GM23248 (cell line): ENCODE measurements at places on chromosomes 2 and 18.

DNA sequence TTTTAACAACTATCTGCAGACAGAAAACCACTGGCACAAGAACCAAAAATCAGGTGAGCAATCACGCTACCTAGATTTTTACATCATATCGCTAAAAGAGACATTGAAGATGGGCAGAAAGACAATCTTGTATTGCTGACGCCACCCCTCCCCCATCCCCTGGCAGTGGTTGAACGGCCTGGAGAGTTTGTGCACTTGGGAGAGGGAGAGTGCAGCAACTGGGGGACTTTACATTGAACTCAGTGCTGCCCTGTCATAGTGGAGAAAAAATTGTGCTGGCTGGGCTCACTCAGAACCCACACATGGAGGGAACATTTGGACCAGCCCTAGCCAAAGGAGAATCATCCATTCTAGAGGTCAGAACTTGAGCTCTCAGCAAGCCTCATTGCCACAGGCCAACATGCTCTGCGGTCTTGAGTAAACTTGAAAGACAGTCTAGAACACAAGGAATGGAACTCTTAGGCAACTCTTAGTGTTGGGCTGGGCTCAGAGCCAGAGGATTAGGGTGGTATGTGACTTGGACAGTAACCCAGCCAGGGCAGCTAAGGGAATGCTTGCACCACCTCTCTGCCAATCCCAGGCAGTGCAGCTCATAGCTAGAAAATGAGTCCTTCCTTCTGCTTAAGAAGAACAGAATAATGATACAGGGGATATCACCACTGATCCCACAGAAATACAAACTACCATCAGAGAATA lies 220.0 kb upstream of the CYP26B1 start:
- H3K27me3 ChIP-seq = no peaks in the 10 kb centered on the region
- H3K4me3 ChIP-seq = no peak overlapping the region
- no peaks in the 10 kb centered on the region for H3K4me1 ChIP-seq
- H3K36me3 ChIP-seq = no peaks in the 10 kb centered on the region
- H3K27ac ChIP-seq = peak overlapping the region; percentile 43; the same call in 1 of the 2 replicates

DNA sequence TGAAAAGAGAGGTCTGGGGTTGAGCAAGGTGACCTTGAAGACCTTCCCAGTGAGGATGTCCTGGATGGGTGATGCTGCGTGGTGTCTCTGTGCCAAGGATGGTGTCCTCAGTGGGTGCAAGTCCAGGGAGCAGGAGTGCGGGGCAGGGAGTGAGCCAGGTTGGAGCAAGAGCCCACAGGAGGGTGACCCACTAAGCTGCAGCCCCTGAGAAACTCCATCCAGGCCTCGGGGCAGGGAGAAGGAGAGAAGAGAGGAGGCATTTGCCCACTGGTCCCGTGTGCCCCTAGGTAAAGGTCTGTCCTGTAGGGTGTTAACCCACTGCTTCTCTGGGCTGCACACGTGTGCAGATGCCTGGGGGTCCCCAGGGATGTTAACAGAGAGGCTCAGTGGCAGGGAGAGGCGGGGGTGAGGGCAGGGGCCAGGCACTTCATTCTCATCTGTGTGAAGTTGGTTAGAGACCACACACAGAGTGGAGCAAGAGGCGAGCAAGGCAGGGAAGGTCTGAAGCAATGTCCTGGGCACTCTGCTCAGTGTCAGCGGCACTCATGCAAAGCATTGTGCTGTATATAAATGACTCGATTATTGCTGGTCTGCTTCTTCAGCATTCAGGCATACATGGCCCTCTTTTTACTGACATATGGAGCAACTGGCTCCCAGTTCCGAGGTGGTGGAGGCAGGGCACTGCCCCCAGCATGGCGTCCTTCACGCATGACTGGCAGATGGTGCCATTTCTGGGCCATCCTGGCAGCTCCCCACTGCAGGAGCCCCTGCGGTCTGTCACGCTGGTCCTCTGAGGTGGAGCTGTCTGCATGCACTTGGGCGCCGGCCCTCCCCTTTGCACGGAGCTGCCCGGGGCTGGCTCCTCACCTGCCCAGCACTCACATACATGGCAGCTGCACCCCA lies 117.2 kb upstream of the HS6ST1 start:
- no peak for DNase-seq
- H3K27me3 ChIP-seq = no peaks in the 10 kb centered on the region
- no peaks in the 10 kb centered on the region for H3K4me1 ChIP-seq
- no peaks in the 10 kb centered on the region for H3K36me3 ChIP-seq
- no peak overlapping the region for H3K4me3 ChIP-seq
- no peak overlapping the region for H3K27ac ChIP-seq

- no peaks in the 10 kb centered on the region for H3K36me3 ChIP-seq
- H3K4me3 ChIP-seq = no peak overlapping the region
- H3K27me3 ChIP-seq = no peaks in the 10 kb centered on the region
These were observed 238.6 kb downstream of the ZNF385B start for GRCh38 chr2:179622635-179623300.

- peaks cover 19% of the 10 kb centered on the region for H3K4me1 ChIP-seq
- no peaks in the 10 kb centered on the region for H3K27me3 ChIP-seq
- no peak overlapping the region for H3K27ac ChIP-seq
- no peak overlapping the region for H3K4me3 ChIP-seq
- DNase-seq = no peak
These were observed 421.4 kb downstream of the SETBP1 start for GRCh38 chr18:45102126-45102525.

DNA sequence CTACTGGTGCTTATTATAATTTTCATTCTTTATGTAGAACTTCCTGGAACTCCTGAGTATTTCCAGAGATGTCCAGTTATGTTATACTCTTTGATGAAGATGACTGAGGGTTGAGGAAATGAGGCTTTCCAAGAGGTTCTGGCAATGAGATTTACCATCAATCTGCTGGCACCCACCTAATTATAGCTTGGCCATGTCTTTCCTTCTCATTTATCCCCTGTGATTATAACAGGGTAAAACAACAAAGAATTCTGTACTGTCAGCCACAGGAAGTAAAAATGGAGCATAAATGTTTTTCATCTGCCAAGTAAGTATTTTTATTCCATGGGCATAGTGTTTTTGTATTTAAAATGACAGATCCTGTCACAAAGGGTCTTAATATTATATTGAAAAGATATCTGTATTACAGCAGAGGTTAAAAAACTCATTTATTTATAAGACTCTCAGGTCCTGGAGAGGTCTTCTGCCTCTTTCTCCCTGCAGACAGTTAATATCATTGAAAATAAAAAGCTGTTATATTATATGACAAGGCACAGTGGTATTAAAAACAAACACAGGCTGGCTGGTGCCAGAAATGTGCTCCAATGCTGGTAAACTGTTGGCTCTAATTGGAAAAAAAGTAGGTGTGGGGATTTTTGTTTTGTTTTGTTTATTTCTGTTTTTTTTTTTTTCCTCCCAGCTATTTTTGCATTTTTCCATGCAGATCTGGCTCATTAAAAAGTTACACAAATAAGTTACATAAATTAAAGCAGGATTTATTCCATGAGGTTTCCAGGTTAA lies 1764.1 kb upstream of the CELF4 start:
- H3K4me1 ChIP-seq = no peaks in the 10 kb centered on the region
- H3K27me3 ChIP-seq = no peaks in the 10 kb centered on the region
- DNase-seq = no peak
- no peak overlapping the region for H3K27ac ChIP-seq

DNA sequence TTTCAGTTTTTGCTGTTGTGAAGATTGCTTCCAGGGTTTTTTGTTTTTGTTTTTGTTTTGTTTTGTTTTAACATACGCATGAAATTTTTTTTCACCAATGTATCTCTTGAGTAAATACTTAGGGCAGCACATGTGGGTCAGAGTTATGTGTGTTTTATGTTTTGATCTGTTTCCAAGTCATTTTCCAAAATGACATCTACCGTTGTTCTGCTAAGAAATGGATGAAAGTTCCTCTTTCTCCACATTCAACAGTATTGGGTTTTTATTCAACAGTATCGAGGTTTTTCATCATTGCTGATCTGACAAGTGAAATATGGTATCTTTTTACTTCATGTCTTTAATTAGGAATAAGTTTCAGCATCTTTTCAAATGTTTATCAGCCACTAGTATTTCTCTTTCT lies 16.7 kb downstream of the RNF144A start:
- H3K36me3 ChIP-seq = no peaks in the 10 kb centered on the region
- H3K4me1 ChIP-seq = no peaks in the 10 kb centered on the region
- H3K27me3 ChIP-seq = no peaks in the 10 kb centered on the region
- no peak overlapping the region for H3K27ac ChIP-seq
- no peak overlapping the region for H3K4me3 ChIP-seq
- DNase-seq = no peak

DNA sequence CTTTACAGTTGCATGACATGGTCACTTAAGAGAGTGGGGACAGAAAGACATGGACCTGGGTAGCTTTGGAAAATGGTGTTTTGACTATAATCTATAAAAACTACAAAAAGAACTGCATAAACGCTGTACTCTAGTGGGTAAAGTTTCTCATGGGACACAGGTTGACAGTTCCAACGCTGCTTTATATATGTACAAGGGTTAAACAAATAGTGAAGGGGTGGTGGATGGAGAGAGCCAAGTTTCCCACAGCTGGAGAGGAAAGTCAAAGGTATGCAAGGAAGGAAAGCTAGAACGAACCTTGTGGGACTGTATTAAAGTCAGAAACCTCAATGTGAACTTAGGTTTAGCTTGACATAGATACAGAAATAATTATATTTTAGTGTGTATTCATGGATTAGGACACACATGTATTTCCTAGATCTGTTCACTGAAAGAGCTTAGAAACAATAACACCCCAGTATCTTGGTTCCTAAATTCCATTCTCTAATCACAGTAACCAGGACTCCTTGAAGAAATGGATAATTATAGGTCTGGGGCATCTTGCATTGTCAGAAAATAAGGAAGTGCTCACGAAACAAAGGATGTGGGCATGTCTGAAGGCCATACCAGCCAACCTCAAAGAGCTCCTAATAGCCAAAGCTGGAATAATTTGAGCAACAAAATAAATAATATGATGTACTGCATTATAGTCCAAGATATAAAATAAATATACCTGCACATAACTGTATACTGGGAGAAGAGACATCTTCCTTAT lies 28.8 kb downstream of the TANC1 start:
- no peak overlapping the region for H3K27ac ChIP-seq
- no peaks in the 10 kb centered on the region for H3K27me3 ChIP-seq
- no peaks in the 10 kb centered on the region for H3K36me3 ChIP-seq
- H3K4me1 ChIP-seq = peaks cover 45% of the 10 kb centered on the region

- no peaks in the 10 kb centered on the region for H3K27me3 ChIP-seq
- H3K36me3 ChIP-seq = no peaks in the 10 kb centered on the region
- peak; percentile 94 for DNase-seq
- H3K27ac ChIP-seq = peak overlapping the region; percentile 60
- no peak overlapping the region for H3K4me3 ChIP-seq
These were observed 3.8 kb upstream of the SESTD1 start for GRCh38 chr2:179268277-179268925.

GRCh38 chr2:7681881-7682461 lies 764.8 kb downstream of the RNF144A start:
- no peak for DNase-seq
- H3K4me1 ChIP-seq = peaks cover 17% of the 10 kb centered on the region
- H3K36me3 ChIP-seq = no peaks in the 10 kb centered on the region
- no peaks in the 10 kb centered on the region for H3K27me3 ChIP-seq
- H3K27ac ChIP-seq = no peak overlapping the region
